ENCODE measurements at places on chromosomes 11 and 22.

DNA sequence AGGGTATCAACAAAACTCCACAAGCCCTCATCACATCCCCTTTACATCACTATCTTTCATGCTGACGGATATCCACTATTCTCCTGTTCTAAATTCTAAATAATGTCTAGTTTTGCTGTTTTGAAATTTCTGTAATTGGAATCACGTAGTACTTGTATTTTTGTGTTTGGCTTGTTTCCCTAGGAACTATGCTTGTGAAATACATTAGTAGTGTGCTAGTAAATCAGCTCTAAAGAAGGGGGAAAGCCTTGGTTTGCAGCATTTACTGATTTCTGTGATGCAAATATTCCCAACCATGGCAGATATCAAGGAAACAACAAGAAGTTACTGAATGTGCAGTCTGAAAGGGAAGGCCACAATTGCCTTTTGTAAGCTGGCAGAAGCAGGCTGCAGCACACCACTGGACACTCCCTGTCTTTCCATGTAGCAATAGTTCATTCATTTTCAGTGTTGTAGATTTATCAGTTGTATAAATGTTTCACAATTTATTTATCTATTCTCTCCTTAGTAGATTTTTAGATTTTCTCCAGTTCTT is 4.7 kb upstream of the FOLH1 start:
- DNase-seq, result no peak

GRCh38 chr11:115887727-115888126 is 383.5 kb upstream of the CADM1 start:
- DNase-seq, result no peak

- DNase-seq, result no peak
Observed at GRCh38 chr22:29946220-29946619, 63.2 kb downstream of the MTMR3 start.

DNA sequence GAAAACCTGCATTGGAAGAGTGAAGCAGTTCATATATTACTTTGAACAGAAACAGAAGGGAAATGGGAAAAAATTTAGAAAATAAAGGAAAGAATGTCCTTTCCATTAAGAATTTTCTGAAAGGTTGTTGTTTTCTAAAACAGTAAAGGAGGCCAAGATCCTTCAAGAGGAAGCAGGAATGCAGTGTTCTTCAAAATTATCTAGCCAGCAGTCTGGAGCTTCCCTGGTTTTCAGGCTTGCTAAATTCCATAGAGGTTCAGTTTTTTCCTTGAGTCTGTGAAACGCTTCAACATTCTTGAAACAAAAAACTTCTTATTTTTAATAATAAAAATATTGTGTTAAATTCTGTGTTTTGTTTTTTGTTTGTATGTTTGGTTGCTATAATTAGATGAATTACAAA is 189.0 kb upstream of the ANO3 start:
- no peak for DNase-seq

DNA sequence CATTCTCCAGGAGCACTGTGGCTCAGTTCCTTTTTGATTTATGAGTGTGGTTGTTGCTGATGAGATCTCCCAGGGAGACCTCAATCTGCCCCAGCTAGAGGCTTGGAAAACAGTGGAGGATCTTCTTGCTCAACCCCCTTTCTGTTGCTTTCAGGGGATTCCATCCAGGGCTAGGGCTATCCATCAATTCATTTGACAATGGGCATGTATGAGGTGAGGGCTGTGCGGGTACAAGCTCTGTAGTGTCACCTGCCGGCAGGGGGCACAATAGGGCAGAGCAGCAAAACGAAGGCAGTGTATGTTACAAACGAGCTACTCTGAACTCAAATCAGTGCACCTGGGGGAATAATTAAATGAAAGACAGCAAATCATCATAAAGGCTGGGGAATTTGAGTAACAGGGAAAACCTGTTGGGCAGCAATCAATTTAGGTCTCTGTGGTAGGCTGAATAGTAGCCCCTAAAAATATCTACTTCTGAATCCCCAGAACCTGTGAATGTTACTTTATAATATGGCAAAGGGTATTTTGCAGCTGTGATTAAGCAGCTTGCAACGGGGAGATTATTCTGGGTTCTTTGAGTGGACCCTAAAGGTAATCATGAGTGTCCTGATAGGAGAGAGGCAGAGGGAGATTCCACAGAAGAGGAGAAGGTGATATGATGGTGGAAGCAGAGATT is 170.3 kb upstream of the ZBED5 start:
- DNase-seq, result no peak

DNA sequence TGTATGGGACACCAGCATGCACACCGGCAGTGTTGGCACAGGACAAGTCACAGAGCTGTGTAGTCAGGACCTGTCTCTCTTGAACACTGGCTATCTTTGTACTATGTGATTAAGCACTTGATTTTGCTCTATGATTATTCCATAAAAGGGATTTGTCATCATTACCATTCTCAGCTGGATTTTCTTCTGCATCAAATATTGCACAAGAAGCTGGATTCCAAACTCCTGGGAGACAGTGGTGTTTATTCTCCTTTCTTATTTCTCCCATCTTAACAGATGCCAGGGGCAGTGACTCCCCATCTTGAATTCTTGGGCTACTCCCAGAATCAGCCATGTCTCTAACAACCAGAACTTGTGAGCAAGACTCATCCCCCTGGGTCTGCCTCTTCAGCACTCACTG is 62.5 kb upstream of the GNAZ start:
- no peak for DNase-seq

DNA sequence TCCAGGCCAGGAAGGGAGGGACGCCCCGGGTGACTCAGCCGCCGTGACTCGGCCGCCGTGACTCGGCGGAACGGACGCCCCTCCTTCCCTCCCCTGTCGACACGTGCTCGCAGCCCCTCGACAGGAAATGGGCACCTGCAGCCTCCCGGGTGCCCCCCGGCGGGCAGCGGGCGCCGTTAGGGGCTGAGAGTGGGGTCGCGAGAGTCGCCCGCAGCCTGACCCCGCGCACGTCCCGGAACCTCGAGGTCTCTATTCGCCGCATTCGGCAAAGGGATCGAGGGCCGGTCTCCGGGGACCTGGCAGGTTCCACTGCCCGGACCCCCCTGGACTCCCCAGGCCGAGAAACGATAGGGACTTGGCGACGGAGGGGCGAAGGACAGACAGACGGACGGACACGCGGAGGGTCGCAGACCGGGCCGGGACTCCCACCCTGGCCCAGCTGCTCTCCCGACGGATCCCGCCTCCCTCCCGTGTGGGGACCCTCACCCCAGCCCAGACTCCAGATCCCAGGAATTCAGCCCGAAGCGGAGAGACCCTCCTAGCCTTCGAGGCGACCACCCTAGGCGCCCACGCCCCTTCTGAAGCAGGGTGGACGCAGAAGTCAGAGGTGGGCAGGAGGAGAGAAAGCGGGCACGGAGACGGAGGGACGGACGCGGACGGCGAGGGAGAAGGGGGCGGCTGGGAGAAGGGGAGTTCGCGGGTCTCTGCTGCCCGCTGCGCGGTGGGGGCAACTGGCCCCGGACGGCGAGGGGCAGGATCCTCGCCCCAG is 648 bp downstream of the FOSL1 start:
- DNase-seq, result peak; percentile 89

- DNase-seq, result no peak
Observed at GRCh38 chr11:78772186-78772585, 197.5 kb upstream of the NARS2 start.

DNA sequence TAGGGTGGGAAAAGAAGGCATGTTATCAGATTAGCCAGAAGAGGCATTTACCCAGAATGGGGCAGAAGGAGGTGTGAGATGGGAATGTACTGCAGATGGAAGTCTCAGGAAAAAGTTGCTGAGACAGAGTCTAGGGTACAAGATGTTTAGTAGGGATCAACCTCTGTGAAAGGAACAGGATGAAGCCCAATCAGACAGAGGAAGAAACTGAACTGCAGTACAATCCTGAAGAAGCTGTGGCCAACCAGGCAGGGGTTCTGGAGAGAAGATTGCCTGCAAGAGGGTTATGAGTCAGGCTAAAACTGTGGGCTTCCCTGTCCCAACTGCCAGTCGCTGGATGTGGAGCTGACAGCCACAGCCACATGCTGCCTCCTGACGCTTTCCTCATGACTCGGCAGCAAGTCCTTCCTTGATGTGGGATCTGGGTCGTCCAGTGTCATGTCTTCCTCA is 64.0 kb downstream of the CWC15 start:
- no peak for DNase-seq

- no peak for DNase-seq
Observed at GRCh38 chr11:31355131-31355530, 14.4 kb downstream of the DCDC1 start.

- DNase-seq, result no peak
Observed at GRCh38 chr11:2388431-2389376, 11.6 kb downstream of the CD81 start.

DNA sequence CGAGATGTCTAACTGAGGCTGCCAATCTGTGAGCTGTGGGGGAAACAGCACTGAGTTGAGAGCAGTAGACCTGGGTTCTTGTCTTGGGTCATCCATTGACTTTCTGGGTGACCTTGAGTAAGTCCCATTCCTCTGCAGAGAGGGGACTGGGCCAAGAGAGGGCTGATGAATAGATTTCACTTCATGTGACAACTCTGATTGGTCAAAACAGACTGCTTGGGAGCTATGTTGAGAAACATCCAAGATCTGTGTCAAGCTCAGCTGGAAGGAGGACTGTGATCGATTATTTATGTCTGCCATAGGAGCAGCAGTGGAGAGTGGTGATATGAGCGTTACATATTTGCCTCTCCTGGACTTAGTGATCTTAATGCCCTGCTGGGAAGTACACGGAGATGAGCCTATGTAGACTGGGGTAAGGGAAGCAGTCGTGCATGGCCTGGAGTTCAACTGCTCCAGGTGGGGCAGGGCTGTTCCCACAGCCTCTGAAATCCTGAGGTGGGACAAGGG is 47.7 kb downstream of the OTOG start:
- no peak for DNase-seq

GRCh38 chr22:45064313-45065278 is 54.8 kb upstream of the PHF21B start:
- DNase-seq, result no peak

DNA sequence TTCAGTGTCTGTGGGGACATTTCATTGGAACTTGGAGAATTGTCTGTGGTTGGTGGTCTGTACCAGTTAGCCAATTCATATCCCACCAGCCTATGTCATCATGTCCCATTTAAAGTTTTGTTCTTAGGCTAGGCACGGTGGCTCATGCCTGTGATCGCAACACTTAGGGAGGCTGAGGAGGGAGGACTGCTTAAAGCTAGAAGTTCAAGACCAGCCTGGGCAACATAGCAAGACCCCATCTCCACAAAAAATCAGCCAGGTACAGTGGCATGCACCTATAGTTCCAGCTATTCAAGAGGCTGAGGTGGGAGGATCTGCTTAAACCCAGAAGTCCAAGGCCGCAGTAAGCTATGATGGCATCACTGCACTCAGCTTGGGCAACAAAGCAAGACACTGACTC is 55.6 kb upstream of the CCND1 start:
- no peak for DNase-seq

DNA sequence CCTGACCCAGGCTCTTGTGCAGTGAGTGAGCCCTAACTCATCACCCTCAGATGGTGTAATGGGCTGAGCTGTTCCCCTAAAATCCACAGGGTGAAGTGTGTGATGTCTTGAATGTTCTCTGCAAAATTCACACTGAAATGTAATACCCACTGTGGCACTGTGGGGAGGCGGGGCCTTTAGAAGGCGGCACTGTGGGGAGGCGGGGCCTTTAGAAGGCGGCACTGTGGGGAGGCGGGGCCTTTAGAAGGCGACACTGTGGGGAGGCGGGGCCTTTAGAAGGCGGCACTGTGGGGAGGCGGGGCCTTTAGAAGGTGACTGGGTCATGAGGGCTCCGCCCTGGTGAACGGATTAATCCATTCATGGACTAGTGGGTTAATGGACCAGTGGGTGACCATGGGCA is 33.0 kb downstream of the CHID1 start:
- DNase-seq, result no peak

- no peak for DNase-seq
Observed at GRCh38 chr11:76209375-76209972, 3.2 kb upstream of the WNT11 start.

DNA sequence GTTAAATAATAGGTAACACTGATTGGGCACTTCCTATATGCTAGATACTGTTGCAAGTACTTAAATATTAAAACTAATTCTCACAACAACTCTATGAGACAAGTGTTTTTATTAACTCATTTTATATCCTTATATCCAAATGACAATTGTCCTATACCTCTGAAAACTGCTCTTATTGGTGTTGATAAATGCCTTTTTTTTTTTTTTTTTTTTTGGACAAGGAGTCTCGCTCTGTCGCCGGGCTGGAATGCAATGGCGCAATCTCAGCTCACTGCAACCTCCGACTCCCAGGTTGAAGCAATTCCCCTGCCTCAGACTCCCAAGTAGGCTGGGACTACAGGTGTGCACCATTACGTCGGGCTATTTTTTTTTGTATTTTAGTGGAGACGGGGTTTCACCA is 41.6 kb downstream of the MRTFA start:
- DNase-seq, result no peak

DNA sequence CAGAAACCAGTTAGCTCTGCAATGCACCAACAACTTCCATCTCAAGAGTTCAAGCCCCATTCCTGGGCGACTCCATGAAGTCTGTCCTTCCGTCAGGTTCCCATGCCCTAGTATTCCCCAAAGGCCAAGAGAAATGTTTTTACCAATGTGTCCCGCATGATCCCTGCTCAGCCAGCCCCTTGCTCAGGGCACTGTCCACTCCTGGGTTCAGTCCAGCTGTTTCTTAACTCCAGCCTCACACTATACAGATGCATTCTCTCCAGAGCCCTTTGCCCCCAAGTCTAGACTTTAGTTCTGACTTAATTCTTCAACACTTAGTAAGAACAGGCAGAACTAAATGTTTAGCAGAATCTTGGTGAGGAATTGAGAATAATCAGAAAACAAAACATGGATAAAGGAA is 497.5 kb downstream of the SOX6 start:
- DNase-seq, result no peak

- no peak for DNase-seq
Observed at GRCh38 chr11:32843544-32843943, 13.8 kb downstream of the PRRG4 start.

DNA sequence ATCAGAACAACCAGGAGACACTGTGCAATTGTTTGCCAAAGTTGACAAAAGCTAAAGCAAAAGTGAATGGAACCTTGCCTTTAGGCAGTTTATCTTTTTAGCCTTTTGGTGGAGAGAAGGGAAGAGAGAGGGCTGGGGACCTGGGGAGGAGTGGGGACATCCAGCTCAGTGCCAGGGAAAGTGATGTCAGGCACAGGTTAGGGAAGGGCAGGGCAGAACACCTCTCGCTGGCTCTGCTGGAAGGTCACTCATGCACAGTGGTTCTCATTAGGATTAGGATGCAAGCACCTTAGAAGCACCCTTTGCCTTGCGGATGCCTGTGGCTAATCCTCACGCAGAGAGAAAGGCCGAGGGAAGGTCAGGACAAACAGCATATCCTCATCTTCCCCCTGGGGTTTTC is 14.3 kb upstream of the LINC01488 start:
- no peak for DNase-seq

DNA sequence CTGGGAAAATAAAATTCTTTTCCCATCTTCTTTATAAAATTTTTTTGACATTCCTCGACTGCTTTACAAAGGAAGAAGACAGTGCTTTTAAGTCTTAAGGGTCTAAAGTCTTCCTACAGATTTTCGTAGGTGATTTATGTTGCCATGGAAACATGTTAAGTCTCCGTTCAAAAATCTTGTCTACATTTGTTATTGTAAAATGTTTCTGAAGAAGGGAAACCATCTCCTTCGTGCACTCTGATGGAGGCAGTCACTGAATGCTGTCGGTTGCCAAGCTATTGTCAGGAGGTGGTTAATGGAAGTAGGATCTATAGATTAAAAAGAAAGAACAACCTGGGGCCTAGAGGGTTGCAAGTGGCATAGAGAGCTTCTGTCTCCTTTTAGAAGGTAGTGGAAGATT is 52.6 kb downstream of the MAP6 start:
- DNase-seq, result no peak

- DNase-seq, result no peak
Observed at GRCh38 chr11:6240781-6241180, 1.9 kb downstream of the CNGA4 start.
